ENCODE measurements at places on chromosomes 5 and 9.

- H3K27ac ChIP-seq = no peak overlapping the region
- H3K4me3 ChIP-seq = no peak overlapping the region
- no peak for DNase-seq
- no peaks in the 10 kb centered on the region for H3K36me3 ChIP-seq
- no peaks in the 10 kb centered on the region for H3K4me1 ChIP-seq
- H3K27me3 ChIP-seq = no peaks in the 10 kb centered on the region
These were observed 97.4 kb upstream of the TRPM3 start for GRCh38 chr9:71218774-71219173.

DNA sequence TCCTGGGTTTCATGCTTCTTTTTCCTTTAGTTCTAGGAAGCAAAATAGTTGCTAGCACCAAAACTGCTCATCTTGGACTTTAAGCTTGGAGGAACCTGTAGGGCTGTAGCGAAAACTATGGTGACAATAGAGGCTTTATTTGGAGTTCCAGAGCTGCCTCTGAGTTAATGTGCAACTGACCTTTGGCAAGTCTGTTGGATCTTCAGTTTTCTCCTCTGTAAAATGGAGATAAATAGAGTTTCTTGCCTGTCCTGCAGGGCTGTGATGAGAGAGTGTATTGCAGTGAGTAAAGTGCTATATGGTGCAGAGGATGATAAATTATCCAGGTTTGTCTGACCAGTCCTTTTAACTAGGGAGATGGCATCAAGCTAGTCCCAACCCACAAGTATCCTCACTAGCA is 417.0 kb downstream of the MAN2A1 start:
- H3K36me3 ChIP-seq = no peaks in the 10 kb centered on the region
- H3K4me3 ChIP-seq = no peak overlapping the region
- H3K4me1 ChIP-seq = no peaks in the 10 kb centered on the region

- DNase-seq = no peak
- H3K27ac ChIP-seq = no peak overlapping the region
- H3K36me3 ChIP-seq = no peaks in the 10 kb centered on the region
- H3K4me1 ChIP-seq = no peaks in the 10 kb centered on the region
These were observed 5.5 kb upstream of the SLC6A19 start for GRCh38 chr5:1195916-1196315.

DNA sequence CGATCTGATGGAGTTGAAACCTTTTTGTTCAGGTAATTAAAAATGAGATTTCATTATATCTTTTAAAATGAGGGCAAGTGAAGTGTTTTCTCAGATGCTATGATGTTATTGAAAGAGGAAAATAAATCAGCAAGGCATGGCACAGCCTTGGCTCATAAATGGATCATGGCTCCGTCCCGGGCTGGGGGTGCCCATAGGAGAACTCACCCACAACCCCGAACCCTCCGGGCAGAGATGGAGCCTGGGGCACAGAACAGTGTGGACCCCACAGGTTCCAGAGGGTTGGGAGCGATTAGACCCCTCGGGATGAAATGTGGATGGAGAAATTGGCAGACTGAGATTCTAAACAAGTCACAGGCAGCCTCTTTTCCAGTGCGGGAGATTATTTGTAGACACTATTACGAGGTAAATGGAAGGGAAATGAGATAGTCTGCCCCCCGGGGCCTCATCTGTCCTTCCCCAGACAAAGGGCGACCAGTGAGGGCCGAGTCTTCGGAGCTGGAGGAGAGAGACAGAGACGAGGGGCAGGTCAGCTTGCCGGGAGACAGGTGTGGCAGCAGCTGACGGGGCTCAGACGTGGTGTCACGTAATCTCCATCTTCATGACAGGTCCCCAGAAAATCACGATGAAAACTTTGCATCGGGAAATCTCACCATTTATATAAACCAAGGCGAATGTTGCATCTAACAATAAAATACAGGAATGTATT is 33.7 kb downstream of the NDUFS6 start:
- no peaks in the 10 kb centered on the region for H3K4me1 ChIP-seq
- H3K4me3 ChIP-seq = no peak overlapping the region
- no peaks in the 10 kb centered on the region for H3K36me3 ChIP-seq

GRCh38 chr9:82621447-82621846 is 441.5 kb downstream of the RASEF start:
- H3K4me3 ChIP-seq = no peak overlapping the region
- no peak overlapping the region for H3K27ac ChIP-seq
- H3K27me3 ChIP-seq = no peaks in the 10 kb centered on the region
